Fibroblast of skin of right biceps (primary cell): ENCODE measurements at places on chromosomes 13 and 19.

DNA sequence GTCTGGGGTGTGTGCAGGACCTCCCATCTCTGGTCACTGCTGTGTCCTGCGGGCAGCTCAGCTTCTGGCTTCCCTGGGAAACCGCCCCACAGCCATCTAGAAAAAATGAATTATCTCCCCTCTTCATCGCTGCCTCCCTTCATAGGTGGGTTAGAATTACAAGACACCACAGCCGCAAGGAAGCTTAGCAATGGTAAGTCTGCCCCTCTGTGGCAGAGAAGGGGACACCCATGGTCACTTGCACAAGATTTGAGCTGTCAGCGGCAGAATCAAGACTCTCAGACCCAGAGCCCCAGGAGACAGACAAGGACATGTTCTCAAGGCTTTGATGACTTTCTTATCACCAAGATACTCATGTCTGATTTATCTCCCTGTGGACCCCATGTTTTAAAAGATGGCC, 110.8 kb upstream of the PABPC3 start:
- DNase-seq, result no peak

GRCh38 chr13:70162141-70162540, 53.9 kb upstream of the KLHL1 start:
- no peak for DNase-seq

DNA sequence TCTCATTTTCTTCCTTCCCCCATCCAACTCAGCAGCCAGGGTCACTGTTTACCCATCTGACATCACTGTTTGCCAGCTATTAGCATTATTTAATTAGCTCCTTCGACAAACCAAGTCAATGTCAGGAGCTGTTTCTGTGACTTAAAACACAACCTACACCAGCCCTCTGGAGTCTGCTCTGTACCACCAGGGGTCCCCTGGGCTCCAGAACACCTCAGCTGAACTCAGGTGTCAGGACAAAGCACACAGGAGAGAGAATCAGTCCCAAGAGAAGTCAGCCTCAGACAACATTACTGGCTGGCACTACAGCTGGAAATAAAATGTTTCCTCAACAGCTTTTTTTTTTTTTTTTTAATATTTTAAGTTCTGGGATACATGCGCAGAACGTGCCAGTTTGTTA, 45.1 kb downstream of the DCLK1 start:
- DNase-seq, result no peak

DNA sequence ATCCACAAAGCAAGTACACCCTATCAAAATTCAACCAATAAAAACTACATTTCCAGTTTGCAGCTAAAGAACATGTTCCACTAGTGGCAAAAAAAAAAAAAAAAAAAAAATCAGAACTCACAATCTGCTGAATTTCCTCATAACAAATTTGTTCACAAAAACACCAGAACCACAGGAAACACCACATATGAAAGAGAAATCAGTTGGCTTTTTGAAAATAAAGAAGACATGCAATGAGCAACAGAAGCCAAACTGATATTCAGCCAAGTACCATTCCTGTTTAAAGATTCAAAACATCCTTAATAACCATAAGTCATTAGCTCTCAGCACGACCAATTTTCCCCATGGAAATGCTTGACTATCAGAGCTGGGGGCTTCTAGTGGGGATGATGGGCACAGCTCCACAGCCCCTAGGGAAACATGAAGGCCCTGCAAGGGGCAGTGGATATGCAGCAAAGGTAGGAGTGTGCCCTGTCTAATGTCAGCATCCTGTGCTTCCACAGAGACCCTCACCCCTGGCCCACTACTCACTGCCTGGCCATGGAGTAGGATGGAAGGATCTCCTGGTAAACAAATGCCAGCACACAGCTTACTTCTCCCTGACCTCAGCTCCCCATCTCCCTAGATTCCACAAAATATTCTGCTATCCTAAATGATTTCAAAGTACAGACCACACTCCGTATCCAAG, 74.0 kb upstream of the DOCK9 start:
- DNase-seq, result no peak

- DNase-seq, result no peak
Observed at GRCh38 chr13:100333141-100333540, 244.2 kb downstream of the PCCA start.

DNA sequence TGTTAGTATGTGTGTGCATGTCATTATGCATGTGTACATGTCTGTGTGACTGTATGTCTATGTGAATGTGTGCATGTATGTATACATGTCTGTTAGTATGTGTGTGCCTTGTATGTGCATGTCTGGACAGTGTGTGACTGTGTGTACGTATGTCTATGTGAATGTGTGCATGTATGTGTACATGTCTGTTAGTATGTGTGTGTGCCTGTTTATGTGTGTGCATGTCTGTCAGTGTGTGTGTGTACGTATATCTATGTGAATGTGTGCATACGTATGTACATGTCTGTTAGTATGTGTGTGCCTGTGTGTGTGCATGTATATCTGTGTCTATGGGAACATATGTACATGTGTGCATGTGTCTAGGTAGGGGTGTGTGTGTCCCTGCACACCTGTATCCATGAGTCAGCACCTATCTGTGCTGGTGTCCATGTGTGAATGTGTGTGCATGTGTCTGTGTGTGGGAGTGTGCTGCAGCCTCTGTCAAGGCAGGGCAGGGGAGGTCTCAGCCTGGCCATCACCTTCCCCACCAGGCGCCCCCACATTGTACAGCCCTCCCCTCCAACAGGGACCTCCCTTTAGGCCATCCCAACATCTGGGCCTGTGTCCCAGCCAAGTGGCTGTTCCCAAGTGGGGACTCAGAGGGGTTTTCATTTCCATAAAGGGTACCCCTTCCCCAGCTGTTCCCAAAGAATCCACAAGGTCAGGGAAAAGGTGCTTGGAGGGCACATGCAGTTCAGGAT, 4.4 kb downstream of the GAS6 start:
- DNase-seq, result no peak

GRCh38 chr13:27889471-27889870, 30.3 kb upstream of the PDX1 start:
- DNase-seq, result no peak

DNA sequence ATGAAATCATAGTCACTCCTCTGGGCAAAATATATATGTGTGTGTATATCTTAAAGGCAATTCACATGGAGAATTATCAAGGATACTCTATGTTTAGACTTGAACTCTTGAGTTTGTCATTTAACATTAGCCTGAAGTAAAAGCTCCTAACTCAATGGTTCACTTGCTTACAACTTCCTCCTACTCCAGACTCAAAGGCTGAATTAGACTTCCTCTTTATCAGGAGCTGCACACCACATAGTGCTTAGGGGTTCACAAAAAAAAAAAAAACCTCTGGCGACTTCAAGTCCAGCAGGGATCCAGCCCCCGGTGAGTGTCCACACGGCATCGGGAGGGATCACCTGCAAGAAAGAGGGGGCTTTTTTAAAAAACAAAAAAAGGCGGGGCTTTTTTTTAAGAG, 68.2 kb upstream of the LSM14A start:
- no peak for DNase-seq

GRCh38 chr19:47228168-47228936, 2.6 kb downstream of the BBC3 start:
- DNase-seq, result peak; percentile 40

GRCh38 chr13:66154354-66154753, 1075.8 kb downstream of the PCDH9 start:
- peak; percentile 30 for DNase-seq

GRCh38 chr13:40586886-40587565, 79.4 kb downstream of the FOXO1 start:
- DNase-seq, result no peak

GRCh38 chr19:58544591-58545285, 874 bp downstream of the TRIM28 start:
- peak; percentile 67 for DNase-seq

GRCh38 chr13:21066946-21067345, 5.6 kb upstream of the LATS2 start:
- DNase-seq, result no peak

DNA sequence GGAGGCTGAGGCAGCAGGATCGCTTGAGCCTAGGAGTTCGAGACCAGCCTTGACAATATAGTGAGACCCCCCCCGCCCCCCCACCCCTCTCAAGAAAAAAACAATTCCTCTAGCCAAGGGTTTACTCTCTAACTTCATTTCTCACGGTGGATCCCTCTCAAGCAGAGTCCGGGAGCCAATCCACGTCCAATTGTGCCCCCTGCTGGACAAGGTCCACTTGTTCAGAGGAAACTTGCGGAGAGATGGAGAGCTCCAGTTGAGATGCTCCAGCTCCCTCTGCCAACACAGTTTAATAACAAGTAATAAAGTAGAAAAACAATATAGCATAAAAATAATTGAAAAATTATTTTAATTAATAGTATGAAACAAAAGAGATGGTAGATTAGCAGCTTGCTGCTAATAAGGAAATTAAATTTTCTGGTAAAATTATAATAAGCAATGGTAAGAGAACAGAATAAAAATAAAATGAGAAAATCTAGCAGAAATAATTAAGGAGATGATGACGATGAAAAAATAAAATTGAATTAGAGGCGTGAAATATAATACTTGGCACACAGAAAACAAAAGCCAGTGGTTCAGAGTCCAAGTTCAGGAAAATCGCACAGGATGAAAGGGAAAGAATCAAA, 14.5 kb upstream of the SIGLEC14 start:
- DNase-seq, result peak; percentile 72

DNA sequence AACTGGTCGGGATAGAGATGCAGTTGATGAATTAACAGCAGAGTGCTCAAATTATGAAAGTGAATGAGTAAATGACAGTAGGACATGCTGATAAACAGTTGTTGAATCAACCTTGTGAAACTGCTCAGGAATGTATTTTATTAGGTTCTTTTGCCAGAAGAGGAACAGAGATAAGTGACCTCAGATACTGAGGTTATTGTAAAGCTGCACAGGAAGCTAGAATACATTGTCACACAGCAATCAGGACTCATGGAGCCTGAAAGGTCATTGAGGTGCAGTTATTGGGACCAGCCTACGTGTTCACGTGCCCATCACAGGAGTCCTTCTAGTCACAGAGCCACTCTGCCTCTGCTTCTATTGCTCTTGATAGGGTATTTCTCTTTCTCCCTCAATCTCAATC, 47.5 kb upstream of the MED4 start:
- no peak for DNase-seq
